ENCODE measurements at places on chromosomes 4 and X. TPM values are rescaled to one million over a fixed set of nuclear protein-coding genes. Genes with fewer than 3 reads are reported as not detected.

SPANXC gene
- not detected for total RNA-seq

KLHL4 gene
- total RNA-seq = 0.25 TPM

SYTL5 gene
- total RNA-seq = 1.2 TPM

APOO gene
- 8.6 TPM for total RNA-seq

STOX2 gene
- total RNA-seq = 11.5 TPM

PAGE3 gene
- total RNA-seq = not detected

- no peak for DNase-seq
- no peak overlapping the region for H3K27ac ChIP-seq
Observed at GRCh38 chr4:74608151-74608949, 163.4 kb downstream of the AREG start.

GRCh38 chr4:1512738-1513660 is 106.8 kb upstream of the NKX1-1 start:
- H3K4me3 ChIP-seq = peak overlapping the region; percentile 28
- H3K27ac ChIP-seq = no peak overlapping the region
- H3K4me1 ChIP-seq = peaks cover 4% of the 10 kb centered on the region
- no peak for DNase-seq
- H3K27me3 ChIP-seq = no peaks in the 10 kb centered on the region
- no peaks in the 10 kb centered on the region for H3K36me3 ChIP-seq

DNA sequence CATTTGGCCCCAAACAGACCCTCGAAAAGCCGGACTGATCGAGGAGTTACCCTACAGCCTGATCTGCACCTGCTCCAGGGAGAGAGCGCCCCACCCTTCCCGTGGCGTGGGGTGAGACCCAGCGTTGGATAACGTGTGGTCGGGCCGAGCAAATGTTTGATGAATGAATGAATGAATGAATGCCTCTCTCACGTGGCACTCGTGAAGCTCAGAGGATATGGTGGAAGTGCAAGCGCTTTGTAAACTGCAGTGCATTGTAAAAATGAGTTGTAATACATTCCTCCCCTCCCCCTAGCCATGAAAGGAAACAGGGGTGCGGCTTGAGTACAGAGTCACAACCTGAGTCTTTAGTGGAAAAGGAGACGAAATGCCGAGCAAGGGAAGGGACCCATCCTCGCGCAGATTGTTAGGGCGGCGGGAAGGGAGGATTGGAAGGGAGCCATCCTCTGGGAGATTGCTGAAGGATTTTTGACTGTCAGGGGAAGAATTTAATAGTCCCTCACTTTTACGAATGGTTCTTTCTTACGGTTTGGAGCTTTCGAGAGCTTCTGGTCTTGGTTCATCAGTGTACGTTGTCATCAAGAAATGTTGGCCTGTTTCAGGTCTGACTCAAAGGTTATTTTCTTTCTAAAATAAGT is 772 bp upstream of the FBXW7 start:
- peaks cover 42% of the 10 kb centered on the region for H3K4me1 ChIP-seq
- no peaks in the 10 kb centered on the region for H3K36me3 ChIP-seq
- no peaks in the 10 kb centered on the region for H3K27me3 ChIP-seq
- peak overlapping the region; percentile 100 for H3K4me3 ChIP-seq
- DNase-seq = no peak

GRCh38 chr4:139227729-139228404 is 50.8 kb upstream of the ELF2 start:
- DNase-seq = no peak
- H3K4me1 ChIP-seq = no peaks in the 10 kb centered on the region
- H3K27me3 ChIP-seq = no peaks in the 10 kb centered on the region
- H3K27ac ChIP-seq = no peak overlapping the region

DNA sequence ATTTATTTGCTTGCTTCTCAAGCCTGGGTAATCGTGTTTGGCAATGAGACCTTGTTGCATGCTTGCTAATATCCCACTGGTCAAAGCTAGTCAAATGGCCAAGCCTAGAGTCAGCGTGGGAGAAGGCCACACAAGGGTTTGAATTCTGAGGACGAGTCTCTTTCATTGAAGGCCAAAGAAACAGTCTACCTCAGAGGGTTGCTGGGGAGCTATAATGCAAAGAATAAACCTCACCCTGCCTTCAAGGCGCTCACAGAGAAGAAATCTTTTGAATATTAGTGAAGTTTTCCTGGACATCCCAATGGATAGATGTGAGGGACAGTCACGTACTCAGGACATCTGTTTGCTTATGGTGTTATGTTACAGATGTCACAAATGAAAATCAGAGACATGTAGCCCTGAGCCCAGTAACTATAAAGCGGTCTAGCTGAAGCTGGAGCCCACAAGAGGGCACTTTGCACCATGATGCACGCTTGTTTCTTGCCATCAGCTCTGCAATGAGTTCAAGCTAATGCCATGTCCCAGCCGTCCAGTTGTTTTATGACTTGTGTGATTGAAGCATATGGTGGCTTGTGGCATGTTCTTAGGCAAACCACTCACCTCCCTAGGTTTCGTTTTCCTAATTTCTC is 1.1 kb upstream of the TLR3 start:
- H3K4me1 ChIP-seq = peaks cover 10% of the 10 kb centered on the region
- no peaks in the 10 kb centered on the region for H3K36me3 ChIP-seq
- peak overlapping the region; percentile 56 for H3K4me3 ChIP-seq
- peak overlapping the region; percentile 71 for H3K27ac ChIP-seq
- DNase-seq = no peak

DNA sequence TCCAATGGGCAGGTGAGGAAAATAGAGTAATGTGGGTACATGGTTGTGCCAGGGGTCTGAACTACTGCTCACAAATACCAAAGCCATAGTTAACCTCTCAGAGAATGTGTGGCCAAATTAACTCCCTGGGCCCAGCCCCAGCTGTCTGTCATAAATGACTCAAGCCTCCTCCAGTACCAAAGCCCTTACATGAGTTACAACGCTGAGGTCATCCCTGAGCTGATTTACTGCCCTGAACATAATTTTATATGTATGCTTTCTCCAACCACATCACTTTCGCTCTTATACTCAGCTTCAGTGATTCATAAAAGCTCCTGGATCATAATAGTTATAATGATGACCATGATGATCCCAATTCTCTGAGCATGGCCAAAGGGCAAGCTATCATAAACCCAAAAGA is 283.9 kb downstream of the NKX6-1 start:
- no peaks in the 10 kb centered on the region for H3K36me3 ChIP-seq
- H3K4me3 ChIP-seq = no peak overlapping the region
- no peak for DNase-seq
- H3K4me1 ChIP-seq = no peaks in the 10 kb centered on the region

DNA sequence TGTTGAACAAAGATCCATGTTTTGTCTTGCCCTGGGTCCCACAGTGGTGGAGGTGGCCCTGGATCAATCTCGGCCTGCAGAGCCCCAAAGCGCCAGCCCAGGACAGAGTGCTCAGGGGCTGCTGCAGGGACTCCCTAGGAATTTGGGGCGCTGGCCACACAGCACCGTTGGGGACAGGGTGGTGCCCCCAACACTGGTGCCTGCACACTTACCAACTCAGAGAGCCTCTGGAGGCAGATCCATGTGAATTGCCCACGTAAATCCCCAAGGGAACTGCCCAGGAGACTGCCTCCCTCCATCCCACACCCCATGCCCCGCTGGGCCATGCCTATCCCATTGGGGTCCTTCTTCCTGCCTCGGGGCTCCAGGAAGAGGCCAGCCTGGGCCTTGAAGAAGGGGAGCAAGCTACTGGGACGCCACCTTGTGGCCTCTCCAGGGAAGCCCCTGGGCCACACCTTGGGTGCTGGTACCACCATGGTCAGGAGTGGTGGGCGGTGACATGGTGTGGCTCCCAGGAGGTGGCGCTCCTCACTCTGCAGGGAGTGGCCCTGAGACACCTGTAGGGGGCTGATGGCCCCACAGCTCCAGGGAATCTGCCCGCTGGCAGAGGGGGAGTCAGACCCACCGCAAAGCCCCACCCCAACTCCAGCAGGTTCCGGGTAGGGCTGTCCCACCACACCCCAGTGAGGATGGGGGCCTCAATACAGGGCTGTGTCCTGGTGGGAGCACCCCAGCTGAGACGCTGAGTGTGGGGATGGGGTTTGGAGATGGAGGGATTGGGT is 22.8 kb downstream of the CFAP99 start:
- no peak for DNase-seq
- H3K27ac ChIP-seq = no peak overlapping the region
- no peaks in the 10 kb centered on the region for H3K4me1 ChIP-seq
- H3K27me3 ChIP-seq = no peaks in the 10 kb centered on the region
- no peaks in the 10 kb centered on the region for H3K36me3 ChIP-seq

DNA sequence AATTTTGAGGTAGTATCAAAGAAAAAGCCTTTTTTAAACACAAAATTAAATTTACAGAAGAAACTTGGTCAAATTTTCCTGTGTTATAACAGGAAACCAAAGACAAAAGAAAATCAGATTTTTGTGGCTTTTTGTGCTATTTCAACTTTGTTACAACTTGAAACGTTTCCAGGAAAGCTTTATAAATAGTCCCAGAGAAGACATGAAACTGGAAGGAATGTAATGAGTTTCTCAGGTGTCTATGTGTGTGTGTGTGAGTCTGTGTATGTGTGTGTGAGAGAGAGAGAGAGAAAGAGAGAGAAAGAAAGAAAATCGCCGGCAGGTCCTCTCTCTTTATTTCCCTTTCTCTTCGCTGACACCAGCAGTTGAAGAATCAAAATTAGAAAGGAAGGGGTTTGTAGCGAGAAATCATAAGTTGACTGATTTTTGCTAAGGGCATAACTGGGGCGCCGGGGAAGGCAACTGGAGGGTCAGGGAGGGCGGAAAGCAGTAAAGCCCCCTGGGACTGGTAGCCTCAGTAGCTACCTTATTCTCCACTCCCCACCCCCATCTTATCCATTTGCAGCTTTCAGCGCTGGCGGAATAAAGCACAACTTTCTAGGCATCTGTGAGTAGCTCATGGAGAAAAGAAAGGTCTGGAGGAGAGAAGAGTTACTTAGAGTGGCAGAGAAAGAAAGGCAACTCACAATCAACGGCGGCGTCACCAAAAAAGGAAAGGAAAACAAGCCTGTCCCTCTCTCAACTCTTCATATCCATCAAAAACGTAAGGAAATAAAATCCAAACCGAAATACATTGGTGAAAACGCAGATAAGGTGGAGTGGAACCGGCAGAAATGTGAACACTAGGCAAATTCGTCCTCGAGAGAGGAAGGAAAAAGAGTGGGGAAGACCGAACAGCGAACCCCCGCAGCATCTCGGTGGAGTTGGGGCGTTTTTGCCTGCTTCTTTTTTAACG is 1.3 kb downstream of the TMEM47 start:
- H3K27me3 ChIP-seq = no peaks in the 10 kb centered on the region
- peak overlapping the region; percentile 85 for H3K27ac ChIP-seq
- H3K36me3 ChIP-seq = no peaks in the 10 kb centered on the region
- no peaks in the 10 kb centered on the region for H3K4me1 ChIP-seq

Data from vagina (tissue), 2 donors.